ENCODE measurements at places on chromosomes 5 and 9.

DNA sequence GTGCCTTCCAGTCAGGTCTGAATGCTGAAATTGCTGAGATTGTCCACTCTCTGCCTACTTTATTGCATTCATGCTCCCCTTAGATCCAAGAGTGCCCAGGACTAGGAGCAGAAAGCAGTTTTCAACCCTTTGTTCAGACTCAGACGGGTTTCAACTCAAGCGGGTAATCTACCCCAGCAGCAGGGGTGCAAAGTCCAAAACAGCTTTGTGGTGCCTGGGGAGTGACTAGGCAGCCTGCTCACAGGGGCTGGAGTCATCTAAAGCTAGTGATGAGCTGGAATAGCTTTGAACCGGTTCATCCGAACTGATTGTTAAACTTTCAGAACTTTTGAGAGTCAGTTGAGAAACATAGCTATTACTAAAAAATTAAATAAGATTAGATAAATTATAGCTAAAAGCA lies 71.0 kb upstream of the IQGAP2 start:
- DNase-seq: no peak

DNA sequence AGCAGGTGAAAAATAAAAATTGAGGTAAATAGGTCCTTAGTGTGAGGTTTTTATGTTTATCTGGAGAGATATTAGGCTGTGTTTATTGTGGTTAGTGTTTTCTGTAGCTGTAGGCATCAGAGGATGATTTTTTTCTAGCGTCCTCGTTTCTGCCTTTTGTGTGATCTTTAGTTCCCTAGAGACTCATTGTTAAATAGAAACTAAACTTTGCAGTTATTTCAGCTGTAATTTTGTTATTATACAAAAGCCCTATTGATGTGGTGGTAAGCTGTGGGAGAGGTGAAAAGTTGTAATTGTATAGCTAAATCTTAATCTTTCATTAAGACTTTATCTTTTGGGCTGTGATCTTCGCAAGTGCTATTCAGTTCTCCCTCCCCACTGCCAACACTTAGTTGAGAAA lies 340.3 kb downstream of the CYLC2 start:
- DNase-seq: no peak

- no peak for DNase-seq
Observed at GRCh38 chr5:123209502-123210027, 120.5 kb downstream of the PRDM6 start.

DNA sequence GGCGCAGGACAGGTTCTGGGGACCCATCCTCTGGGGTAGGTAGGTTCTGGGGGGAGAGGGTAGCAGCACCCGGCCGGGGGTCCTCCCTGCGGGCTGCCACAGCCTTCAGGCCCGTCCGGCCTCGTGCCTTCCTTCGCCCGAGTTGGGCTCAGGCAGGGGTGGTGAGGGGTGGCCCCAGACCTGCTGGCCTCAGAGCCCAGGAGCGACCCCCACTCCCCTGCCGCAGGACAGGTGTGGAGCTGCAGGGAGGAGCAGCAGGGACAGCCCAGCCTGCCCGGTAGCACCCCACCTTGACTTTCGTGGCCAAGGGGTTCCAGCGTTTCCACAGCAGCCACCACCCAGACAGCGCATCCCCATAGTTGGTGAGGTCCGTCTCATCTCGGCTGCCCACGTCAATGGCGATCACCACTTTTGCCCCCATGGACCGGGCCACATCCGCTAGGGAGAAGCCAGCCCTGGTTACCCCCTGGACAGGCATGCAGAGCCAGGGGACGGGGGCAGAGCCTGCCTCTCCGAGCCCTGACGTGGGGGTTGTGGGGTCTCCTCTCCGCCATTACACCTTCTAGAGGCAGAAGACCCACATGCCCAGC lies 3.4 kb upstream of the NSMF start:
- no peak for DNase-seq

- DNase-seq: peak; percentile 83
Observed at GRCh38 chr9:121213136-121213806, 11.6 kb upstream of the RAB14 start.

GRCh38 chr9:137458194-137459151 lies 661 bp downstream of the NSMF start:
- DNase-seq: no peak

GRCh38 chr5:71582945-71583584 lies 4.1 kb upstream of the MCCC2 start:
- DNase-seq: no peak

- no peak for DNase-seq
Observed at GRCh38 chr9:110083866-110084265, 124.1 kb downstream of the C9orf152 start.

DNA sequence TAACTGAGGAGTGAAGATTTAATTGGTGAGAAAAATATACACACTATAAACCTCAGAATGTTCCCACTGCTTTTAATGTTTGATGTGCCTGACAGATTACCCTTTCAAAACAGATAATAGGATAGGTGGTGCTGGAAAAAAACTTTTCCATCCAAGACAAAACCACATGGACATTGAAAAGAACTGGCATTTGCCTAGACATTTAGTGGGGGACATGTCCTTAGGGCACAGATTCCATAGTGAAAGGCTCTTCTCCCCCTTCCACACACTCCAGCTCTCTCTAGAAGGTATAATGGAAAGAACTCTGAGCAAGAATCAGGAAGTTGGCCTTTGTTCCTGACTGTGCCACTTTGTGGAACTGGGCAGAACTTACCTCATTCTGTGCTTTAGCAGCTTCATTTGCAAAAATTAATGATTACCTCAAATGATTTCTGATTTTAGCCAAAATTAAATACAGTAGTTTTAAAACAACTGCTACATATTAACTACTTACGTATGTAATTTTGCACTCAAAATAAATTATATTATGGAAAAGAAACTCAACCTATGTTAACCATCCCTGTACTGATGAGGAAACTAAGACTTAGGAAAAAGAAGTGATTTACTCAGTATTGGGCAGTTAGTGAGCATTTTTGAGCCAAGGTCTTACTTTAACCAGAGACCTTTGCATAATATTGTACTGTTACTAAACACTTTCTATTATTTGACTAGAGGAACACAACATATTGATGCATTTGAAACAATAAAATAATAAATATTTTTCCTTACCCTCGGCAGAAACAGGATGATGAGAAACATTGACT lies 43.3 kb downstream of the TMC1 start:
- DNase-seq: no peak

DNA sequence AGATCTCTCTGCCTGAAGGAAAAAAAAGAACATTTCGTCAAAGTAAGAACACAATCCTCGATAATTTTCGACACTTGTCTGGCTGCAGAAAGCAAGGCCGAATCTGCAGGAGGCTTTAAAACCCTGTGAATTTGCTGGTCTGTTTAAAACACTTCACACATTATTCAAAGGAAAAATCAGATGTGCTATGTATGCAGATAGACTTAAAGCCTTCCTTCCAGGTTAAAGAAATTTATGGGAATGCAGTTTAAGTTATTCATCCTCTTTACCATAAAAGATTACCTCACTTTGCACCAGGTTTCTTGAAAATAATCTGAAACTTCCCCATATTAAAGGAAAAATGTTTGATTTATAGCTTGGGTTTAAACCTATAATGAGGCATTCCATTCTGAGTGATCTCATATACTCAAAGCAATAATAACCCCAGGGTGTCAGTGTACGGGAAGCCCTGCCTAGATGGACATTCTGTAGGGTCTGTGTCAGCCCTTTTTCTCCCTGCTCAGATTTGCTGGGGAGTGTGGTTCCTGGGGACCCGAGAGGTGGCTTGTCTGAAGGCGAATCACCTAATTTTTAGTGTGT lies 323.5 kb upstream of the SLC24A2 start:
- DNase-seq: no peak

DNA sequence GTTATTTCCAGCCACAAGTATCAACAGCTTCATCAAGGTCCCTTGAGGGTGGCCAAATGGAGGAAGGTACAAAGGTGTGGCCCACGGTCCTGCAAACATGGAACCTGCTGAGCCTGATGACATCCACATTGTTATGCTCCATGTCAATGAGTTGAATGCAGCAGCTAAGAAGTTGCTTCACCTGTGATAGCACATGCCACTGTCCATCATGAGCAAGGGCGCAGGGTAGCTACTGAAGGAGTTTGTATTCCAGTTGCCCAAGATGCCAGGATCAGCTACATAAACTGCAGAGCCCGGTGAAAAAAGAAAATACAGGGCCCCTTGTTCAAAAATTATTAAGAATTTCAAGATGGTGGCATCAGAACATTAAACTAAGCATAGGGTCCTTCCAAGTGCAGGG lies 24.2 kb downstream of the LSM11 start:
- DNase-seq: no peak

DNA sequence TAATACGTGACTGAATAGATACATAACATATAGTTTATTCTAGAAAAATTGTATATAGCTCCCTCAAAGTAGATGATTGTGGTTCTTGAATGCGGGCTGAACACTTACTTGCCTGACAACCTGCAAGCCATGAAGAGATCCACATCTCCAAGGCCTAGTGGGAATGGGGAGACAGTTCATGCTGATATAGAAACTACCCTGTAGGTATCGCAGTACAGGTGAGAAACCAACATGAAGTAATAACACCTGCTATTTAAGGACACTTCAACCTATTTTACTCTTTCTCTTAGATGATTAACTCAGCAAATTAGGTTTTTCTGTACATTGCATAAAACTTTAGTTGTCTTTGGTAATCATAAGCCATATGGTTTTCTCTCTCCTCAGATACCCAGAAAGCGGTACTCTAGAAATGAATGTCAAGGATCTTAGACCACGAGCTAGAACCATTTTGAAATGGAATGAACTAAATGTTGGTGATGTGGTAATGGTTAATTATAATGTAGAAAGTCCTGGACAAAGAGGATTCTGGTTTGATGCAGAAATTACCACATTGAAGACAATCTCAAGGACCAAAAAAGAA lies 47.3 kb downstream of the UHRF2 start:
- DNase-seq: no peak

- no peak for DNase-seq
Observed at GRCh38 chr5:154743812-154744211, 11.4 kb upstream of the LARP1 start.

GRCh38 chr5:66299463-66299862 lies 155.4 kb downstream of the SREK1 start:
- no peak for DNase-seq

GRCh38 chr9:70421272-70422180 lies 7.1 kb upstream of the KLF9 start:
- DNase-seq: no peak

DNA sequence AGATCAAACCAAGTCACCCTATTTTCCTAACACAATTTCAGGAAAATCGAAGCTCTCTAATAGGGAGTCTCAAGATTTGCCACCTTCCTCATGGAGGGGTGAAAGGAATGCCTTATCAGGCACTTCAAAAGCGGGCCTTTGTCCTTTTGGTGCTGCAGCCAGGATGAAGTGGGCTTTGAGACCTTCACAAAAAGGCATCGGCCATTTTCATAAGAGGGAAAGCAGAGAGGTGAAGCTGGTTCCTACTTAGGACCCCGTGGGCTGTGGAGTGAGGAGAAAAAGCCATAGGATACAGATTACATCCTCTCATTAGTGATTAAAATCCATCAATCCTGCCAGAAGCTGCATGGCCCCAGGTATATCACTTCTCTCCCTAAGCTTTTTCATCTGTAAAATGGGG lies 859 bp downstream of the CDKN2AIPNL start:
- no peak for DNase-seq

DNA sequence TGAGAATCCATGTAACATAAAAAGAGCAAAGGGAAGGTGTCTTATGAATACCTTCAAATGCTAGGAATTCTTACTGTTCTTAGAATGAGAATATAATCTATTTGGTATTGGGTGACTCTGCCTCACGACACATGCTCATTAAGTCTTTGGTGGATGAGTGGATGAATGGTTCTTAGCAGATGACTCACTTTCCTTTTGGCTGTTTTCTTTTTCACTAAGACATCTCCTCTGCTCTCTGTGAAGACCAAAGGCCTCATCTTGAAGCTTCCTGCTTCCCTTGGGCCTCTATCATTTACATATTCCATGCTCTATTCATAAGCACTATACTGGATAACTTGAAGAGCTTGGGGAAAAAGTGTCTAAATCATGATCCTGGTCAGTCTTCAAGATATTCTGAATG lies 468.1 kb downstream of the SPATA31D1 start:
- no peak for DNase-seq

DNA sequence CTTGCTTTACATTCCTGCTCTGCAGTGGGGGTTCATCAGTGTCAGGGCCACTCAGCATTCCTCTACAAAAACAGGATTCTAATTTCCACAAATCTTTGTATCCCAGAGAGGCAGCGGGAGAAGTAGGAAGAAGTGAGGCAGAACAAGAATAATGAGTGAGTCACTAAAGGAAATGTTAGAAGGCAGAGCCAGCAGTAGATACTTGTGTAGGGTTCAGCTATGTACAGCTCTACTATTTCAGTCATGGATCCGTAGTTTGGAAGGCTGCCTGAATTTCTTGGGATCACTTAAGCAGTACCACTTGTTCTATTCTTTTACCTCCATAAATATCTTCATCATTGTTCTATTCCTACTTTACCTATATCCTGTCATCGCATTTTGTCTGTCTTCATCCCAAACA lies 246.3 kb upstream of the TLE4 start:
- no peak for DNase-seq

DNA sequence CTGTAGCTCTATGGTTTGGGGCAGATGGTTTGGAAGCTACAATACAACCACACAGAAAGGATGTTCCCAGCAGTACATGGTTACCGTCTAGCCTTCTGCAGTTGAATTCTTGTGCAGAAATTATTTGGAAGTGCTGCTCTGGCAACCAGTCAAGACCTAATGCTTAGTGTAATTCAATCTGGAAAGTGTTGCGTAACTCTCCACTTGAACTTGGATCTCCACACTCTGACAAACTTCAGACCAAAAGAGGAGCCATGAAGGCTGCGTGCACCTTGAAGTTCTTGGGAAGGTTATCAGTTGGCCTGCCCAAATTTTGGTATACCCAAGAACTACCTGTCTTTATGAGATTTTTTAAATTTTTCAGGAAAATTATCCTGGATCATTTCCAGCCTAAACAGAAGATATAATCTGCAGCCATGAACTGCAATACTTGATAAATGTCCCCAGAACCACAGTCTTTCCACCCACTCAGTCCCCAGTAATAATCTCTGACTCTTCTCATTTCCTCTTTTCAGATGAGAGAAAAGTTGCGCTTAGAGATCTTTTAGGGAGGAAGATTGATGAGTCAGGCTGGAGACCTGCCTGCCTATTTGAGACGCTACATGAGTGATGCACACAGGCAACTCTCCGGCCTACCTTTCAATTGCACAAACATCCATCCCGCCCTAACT lies 159.9 kb downstream of the FANCC start:
- DNase-seq: no peak

DNA sequence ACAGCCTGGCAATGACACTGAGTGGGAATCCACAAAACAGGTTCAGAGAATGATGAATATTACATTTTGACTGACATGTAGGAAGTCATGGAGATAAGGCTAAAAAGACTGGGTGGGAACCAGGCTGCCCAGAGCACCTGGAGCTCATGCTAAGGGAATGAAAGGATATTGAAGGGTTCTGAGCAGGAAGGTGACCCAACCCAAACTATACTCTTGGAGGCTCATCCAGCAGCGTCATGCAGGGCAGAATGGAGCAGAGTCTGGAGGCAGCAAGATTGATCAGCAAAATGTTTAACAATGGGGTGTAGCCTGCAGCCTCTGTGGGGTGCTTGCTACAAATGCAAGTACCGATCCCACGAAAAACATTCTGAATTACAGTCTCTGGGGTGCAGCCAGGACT lies 120.2 kb downstream of the PSD2 start:
- DNase-seq: no peak

- DNase-seq: peak; percentile 92
Observed at GRCh38 chr5:54171645-54172384, 138.6 kb downstream of the ARL15 start.

GRCh38 chr9:20271096-20271495 lies 351.2 kb downstream of the MLLT3 start:
- no peak for DNase-seq

GRCh38 chr9:94870793-94871558 lies 144.5 kb downstream of the AOPEP start:
- DNase-seq: no peak

- peak; percentile 73 for DNase-seq
Observed at GRCh38 chr5:177005619-177006264, 837 bp downstream of the UIMC1 start.
